Spinal cord (tissue), 10 donors: ENCODE measurements at places on chromosomes 7 and 10.

DNA sequence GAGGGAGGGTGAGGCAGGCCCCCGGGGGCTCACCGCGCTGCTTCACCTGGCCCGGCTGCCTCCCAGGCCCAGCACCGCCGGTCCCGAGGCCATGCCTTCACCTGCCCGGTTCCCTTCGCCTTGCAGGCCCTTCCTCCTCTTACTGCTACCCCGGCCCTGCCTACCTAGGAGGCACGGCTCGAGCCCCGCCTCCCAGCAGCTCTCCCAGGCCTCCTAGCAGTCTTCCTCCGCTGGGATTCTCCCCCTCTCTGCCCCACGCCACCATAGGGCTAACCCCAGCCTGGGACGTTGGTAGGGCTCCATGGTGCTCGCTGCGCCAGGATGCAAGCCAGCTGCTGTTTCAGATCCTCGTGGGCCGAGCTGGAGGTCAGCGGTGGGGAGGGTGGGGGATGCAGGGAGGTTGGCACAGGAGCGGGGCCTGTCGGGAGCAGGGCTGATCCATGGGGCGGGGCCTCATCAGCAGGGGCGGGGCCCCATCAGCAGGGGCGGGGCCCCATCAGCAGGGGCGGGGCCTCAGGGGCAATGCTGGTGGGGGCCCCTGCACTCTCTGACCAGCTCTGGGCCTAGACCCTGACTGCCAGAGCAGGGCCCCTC, 63.3 kb downstream of the RASGEF1A start:
- no peak for DNase-seq

- DNase-seq, result no peak
Observed at GRCh38 chr10:85003083-85003482, 674.7 kb downstream of the CCSER2 start.

GRCh38 chr7:117582219-117582704, 102.4 kb downstream of the CFTR start:
- no peak for DNase-seq

DNA sequence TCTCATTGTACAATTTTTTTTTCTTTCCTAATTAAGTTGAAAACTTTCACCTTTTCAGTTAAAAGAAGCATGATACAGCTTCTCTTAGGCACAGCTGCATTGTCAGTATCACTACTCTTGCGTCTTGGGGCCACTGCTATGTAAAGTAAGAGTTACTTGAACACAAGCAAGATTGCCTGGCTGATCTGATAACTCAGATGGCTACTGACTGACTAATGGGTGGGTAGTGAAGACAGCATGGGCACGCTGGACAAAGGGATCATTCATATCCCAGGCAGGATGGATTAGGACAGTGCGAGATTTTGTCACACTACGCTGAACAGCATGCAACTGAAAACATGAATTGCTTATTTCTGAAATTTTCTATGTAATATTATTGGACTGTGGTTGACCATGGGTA, 11.6 kb upstream of the ADAMTS14 start:
- no peak for DNase-seq

DNA sequence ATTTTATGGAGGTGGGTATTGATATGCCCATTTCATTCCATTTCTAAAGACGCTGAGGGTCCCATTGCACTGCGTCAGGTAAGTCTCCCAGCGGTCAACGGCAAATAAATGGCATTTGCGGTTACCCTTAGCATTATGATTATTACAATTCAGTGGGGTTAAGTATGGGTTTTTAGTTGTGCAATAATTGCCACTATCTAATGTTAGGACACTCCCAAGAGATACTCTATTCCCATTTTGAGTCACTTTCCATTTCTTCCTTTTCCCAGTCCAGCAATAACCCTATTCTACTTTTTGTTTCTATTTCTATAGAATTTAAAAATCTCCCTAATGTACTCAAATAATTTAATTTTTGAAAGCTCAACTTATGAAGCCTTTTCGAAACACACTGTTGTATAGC, 4.0 kb downstream of the SLC35B4 start:
- DNase-seq, result no peak

DNA sequence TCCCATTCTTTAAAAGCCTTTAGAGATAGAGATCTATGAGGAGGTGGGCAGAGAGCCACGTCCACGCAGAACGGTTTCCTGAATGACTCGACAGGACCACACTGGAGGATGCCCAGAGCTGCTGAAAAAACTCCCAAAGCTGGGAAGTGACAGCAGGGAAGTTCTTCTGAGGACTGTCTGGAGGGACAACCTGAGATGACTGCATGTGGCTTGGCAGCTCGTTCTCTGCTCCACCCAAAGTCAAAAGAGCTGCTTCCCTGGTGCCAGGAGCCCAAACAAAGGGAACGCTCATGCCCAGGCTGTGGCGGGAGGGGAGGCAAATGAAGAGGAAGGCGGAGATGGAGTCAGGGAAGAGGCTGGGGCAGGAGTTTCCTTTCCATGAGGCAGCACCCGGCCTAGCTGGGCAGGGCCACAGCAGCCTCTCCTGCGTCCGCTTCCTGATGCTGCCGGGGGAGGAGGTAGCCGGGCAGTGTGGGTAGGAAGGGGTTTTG, 95.4 kb downstream of the CCDC3 start:
- DNase-seq, result no peak

DNA sequence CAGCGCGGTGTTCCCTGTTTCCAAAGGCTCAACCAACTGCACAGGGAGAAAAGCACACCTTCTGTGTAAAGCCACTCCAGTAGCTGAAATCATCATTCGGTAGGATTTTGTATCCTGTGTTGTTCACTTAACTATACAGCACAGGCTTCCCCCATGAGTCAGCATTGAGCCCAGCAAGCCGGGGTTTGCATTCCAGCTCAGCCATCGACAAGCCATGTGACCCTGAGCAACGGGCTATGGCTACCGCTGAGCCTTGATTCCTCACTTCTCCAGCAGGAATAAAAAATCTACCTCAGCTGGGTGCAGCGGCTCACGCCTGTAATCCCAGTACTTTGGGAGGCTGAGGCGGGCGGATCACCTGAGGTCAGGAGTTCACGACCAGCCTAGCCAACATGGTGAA, 44.1 kb upstream of the ATP6V0A4 start:
- no peak for DNase-seq

GRCh38 chr10:61398366-61399129, 54.6 kb downstream of the TMEM26 start:
- DNase-seq, result no peak
